ENCODE measurements at places on chromosomes 5 and 9.
A peak's percentile ranks its signal among the peaks of the same experiment; 100 is the strongest.

DNA sequence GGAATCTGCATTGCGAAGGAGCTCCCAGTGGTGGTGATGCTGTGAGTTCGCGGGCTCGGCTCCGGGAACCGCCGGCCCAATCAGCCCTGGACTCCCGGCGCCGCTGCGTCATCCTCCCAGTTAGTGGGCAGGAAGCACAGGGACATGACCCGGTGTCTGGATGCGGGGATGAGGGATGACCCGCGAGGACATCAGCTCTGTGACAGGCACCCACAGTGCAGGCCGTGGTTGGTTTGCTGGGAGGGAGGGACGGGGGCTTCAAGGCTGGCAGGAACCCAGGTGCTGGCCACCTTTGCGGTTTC, 996 bp downstream of the NXNL2 start:
- DNase-seq: no peak

- DNase-seq: no peak
Measured at GRCh38 chr9:120363697-120364096, 216.3 kb downstream of the CDK5RAP2 start.

DNA sequence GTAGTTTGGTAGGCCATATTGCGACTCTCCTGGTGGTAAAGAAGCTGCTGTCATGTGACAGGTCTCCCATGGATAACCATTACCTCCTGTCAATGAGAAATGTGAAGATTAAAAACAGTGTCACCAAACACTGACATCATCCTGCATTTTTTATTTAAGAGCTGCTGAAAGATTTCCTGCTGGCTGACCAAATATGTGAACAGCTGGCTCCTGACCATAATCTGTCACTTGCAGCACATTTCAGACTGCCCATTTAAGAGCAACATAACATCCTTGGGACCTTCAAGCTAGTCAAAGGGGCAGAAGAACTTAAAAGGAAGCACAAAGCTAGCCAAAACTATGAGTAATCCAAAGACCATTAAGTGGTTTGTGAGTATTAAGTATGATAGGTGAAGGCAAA, 288.0 kb downstream of the IZUMO3 start:
- no peak for DNase-seq

DNA sequence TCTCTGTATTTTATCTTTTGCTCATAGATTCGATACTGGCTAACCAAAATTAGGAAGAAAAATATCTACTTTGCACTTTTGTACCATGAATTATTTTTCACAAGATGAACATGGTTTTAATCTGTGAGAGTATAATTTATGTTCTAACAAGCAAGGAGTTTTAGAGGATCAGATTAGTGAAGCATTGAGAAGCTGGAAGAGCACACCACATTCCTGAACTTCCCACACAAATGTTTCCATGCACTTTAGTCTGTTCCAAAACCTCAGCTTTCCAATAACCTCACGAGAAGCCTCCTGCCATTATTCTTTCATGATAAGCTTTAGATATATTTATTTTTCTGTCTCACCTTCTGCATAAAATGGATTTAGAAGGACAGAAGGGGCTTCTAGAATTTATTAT, 98.7 kb upstream of the MPDZ start:
- DNase-seq: no peak

- DNase-seq: no peak
Measured at GRCh38 chr5:80369521-80369920, 38.3 kb upstream of the ZFYVE16 start.

DNA sequence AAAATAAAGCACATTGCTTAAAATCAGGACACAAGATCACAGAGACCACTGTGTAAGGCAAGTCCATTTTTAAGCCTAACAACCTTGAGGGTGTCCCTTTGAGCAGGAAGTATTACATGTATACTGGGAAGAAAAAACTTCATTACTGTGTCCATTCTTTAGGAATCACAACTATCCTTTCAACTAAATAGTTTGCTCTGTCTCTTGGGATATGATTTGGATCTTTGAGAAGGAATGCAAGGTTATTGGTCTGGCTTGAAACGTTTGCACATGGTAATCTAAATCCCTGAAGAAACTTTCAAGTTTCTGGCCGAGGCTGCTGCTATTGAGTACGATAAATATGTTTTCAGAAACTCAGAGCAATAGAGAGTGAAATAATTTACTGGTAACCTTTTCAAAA, 923.0 kb upstream of the SEMA6A start:
- no peak for DNase-seq

GRCh38 chr5:10648806-10649665, 85.2 kb downstream of the ANKRD33B start:
- no peak for DNase-seq

DNA sequence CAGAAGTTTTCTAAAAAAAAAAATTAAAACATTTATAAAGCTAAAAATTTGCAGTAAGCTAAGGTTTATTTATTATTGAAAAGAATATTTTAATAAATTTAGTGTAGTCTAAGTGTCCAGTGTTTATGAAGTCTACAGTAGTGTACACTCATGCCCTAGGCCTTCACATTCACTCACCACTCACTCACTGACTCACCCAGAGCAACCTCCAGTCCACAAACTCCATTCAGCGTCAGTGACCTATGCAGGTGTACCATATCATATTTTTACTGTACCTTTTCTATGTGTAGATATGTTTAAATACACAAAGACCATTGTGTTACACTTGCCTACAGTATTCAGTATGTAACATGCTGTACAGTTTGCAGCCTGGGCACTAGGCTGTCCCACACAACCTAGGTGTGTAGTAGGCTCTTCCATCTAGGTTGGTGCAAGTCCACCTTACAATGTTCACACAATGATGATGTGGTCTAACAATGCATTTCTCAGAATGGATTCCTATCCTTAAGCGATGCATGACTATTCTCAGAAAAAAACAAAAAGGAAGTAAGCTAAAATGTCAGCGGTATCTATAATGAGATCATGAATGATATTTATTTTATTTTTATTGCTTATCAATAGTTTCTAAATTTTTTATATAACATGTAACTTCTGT, 336.7 kb downstream of the AGTPBP1 start:
- DNase-seq: no peak

GRCh38 chr5:80754900-80755299, 100.1 kb upstream of the DHFR start:
- DNase-seq: peak; percentile 38

- peak; percentile 53 for DNase-seq
Measured at GRCh38 chr9:132409828-132410528, at the start of gene CFAP77. Gene CFAP77 (plus strand): TSS chr9:132410211. CDS start chr9:132410272, 61 bp downstream.

DNA sequence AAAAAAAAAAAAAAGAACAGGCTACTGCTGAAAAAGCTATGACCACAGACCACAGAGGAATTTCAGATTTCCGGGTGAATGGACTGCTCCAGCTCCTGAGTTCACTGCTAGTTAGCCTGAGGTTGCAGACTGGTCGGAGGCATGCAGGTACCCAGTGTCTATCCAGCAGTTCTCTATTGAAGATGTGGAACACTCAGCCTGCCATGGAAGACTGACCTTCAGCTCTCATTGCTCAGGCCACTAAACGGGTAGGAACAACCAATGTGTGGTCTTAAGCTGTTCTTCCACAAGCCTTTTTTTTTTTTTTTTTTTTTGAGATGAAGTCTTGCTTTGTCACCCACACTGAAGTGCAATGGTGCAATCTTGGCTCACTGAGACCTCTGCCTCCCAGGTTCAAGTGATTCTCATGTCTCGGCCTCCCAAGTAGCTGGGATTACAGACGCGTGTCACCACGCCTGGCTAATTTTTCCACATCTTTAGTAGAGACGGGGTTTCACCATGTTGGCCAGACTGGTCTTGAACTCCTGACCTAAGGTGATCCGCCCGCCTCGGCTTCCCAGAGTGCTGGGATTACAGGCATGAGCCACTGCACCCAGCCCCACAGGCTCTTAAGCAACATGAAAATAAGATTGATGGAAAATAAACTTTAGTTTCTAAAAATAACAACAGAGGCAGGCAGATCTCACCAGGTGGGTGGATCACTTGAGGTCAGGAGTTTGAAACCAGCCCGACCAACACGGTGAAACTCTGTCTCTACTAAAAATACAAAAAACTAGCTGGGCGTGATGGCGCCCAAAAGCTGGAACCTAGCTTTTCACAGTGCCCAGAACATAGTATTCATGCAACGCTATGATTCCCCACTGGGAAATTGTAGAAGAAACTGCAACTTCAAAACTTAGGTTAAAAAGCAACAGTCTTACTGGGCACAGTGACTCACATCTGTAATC, 20.0 kb upstream of the NPM1 start:
- DNase-seq: peak; percentile 93

DNA sequence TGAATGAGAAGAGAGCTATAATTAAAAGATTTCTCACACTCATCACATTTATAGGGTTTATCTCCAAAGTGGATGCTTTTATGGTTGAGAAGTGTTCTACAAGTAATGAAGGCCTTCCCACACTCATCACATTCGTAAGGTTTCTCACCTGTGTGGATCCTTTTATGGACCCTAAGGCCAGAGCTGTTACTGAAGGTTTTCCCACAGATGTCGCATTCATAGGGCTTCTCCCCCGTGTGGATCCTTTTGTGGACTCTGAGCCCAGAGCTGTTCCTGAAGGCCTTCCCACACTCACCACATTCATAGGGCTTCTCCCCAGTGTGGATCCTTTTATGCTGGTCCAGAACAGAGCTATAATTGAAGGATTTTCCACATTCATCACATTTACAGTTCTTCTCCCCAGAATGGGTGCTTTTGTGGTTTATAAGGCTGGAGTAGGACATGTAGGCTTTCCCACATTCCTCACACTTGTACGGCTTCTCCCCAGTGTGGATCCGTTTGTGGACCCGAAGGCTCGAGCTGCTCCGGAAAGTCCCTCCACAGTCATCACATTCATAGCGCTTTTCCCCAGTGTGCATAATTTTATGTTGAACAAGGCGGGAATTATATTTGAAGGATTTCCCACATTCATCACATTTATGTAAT, 10.5 kb downstream of the ZFP62 start:
- DNase-seq: no peak

GRCh38 chr5:7904170-7904569, 35.2 kb downstream of the MTRR start:
- DNase-seq: no peak

DNA sequence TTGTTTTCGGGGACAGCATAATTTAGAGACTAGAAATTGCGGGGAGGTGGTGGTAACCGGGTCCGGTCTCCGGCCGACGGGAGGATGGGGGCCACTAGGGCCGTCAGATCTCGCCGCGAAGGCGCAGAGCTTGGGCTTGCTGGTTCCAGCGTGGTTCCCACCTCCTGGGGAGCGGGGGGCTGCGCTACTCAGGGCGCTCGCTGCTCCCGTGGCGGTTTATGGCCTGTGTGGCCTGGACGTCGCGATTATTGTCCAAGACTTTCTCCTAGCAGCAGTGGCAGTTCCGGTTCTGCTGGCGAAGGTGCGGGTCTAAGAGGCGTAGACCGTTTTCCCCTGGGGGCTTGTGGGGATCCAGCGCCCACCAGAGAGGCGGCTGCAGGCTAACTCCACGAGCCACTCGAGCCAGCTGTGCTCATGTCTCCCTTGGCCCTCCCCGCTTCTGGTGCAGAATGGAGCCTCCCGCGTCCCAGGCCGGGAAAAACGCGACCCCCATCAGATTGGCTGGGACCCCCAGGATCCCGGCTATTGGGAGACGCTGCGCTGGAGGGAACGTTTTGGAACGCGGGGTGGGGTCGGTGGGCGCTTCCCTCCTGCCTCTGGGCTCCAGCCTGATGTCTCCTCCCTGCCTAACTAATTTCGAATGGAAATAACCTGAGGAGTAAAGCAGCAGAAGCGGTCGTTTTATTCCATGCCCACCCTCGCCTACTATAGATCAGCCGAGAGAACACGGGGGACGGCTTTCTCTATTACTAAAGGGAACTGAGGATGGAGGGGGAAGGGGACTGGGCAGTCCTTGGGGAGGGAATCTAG, 87.1 kb downstream of the ENTREP1 start:
- no peak for DNase-seq

DNA sequence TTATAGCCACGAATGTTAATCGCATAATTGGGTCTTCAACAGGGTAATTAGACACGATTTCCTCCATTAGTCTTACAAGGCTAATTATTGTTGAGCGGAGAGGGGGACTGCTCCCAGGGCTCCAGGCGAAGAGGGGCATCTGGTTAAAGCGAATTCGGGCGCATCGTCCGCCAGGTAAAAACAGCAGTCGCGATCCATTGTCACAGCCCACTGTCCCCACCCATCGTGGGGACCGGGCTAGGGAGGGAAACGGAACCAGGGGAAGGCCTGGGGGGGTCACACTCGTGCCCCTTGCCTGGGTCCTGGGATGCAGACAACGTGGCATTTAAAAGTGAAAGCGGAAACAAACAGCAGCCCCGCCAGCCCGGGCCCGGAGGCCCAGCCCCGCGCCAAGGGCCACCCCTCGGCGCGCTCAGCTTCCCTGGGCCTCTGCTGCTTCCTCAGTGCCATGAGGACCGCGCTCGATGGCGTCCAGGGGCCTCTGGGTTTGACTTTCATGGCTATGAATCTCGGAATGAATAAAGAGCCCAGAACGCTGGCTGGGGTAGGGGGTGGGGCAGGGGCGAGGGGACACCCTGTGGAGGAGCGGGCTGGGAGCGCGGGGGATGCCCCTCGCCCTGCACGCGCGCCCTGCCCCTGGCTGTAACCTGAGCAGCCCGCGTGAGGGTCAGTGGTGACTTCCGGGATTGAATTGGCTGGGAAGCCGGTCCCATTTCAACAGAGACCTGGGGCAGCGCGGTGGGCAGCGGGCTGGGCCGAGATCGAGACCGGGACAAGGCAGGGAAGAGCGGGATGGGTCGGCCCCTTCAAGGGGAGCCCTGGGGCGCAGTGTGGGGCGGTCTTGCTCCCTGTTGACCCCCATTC, 99.9 kb downstream of the GTF3C4 start:
- DNase-seq: peak; percentile 53

- DNase-seq: no peak
Measured at GRCh38 chr9:102700936-102701335, 294.2 kb upstream of the CYLC2 start.

DNA sequence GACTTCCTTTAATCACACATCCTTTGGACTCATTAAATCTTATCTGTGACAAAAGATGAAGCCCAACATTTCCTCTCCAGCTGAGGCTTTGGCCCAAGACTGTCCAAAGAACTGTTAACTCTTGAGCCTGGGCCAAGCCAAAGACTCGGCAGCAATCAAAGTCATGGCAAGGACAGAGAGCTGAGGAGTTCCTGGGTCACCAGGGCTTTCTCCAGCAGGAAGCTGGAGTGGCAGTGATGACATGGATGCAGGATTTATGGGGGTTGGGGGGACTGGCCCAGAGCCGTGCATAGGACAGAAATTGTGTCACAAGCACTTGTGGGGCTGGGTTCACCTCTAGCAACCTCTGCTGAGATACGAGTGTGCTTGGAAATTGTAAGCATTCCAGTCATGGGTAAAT, 440.3 kb downstream of the PLK2 start:
- no peak for DNase-seq

DNA sequence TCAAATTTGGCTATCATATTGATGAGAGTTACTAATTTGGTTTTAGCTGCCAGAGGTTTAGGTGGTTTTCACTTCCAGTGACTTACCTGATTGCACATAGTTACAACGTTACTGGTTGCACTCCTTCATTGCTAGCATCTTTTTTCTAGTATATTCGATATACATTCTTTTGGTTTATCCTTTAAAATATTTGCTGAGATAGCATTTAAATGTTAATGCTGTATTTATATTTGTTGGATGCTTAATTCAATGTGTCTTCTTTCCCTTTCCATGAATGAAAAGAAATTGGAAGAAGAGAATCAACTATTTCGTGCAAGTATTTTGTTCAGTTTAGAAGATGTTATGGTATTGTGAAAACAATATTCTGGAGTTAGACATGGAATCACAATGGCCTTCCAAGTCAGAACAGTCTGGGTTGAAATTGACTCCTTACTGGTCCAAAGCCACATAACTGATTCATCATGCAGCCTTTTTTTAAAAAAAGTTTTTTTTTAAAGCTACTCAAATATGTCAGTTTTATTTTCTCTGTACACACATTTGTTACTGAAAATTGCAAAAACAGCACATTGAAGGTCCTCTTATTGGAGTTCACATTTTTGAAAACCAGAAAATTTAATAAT, 2.2 kb downstream of the SPIN1 start:
- no peak for DNase-seq
